Activated CD4-positive, alpha-beta memory T cell treated with anti-CD3 and anti-CD28 coated beads for 36 hours (primary cell): ENCODE measurements at places on chromosomes 1 and 21. TPM values are rescaled to one million over a fixed set of nuclear protein-coding genes. Genes with fewer than 3 reads are reported as not detected.

Gene FCGR1A
- not detected for total RNA-seq

Gene ATAD3C
- 1.7 TPM for total RNA-seq

Gene AVPR1B
- total RNA-seq = not detected

Gene CHODL
- not detected for total RNA-seq

Gene S1PR1
- total RNA-seq = 140 TPM

Gene BEND5
- 1.0 TPM for total RNA-seq

Gene DSCAM
- not detected for total RNA-seq

Gene PLA2G2C
- 0.44 TPM for total RNA-seq

Gene SLC9C2
- total RNA-seq = not detected

Gene CA6
- 0.17 TPM for total RNA-seq

Gene SLC45A1
- total RNA-seq = 0.95 TPM

Gene COL6A1
- total RNA-seq = 0.40 TPM

Gene NPL
- total RNA-seq = 7.8 TPM

Gene CACNA1S
- not detected for total RNA-seq

Gene SLC44A3
- total RNA-seq = 0.10 TPM
